Colonic mucosa (tissue), 4 donors: ENCODE measurements at places on chromosomes 11 and 22.

- H3K27ac ChIP-seq = no peak overlapping the region
- no peak overlapping the region for H3K4me3 ChIP-seq
- H3K36me3 ChIP-seq = no peaks in the 10 kb centered on the region
These were observed 354.5 kb upstream of the ANO5 start for GRCh38 chr11:21838427-21838826.

DNA sequence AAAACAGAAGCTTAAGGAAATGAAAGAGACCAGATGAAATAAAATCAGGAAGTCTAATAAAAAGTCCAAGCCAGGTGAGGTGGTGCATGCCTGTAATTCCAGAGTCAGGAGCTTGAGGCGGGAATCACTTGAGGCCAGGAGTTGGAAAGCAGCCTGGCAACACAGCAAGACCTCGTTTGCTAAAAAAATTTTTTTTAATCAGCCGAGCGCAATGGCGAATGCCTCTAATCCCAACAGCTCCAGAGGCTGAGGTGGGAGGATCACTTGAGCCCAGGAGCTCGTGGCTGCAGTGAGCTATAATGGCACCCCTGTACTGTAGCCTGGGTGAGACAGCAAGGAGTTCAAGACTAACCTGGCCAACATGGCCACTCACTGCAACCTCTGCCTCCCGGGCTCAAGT lies 8.0 kb downstream of the RAB6A start:
- H3K4me1 ChIP-seq = peaks cover 12% of the 10 kb centered on the region
- no peak for DNase-seq
- no peak overlapping the region for H3K27ac ChIP-seq
- H3K4me3 ChIP-seq = no peak overlapping the region
- H3K36me3 ChIP-seq = no peaks in the 10 kb centered on the region
- no peaks in the 10 kb centered on the region for H3K27me3 ChIP-seq

DNA sequence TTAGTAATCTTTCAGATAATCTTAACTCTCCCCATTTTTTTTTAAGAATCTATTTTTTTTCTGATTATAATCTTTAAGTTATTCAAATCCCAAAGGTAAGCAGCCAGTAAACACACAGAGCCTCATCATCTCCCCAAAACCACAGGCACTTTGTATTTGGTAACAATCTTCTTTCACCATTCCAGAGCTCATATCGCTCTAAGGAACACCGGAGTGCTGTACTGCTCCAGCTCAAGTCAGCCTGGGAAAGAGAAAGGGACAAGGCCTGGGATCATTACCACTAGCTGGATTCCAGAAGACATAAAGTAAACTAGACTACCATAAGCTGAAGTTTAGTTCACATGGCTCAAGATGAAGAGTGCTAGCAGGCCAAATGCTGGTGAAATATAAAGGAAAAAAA lies 73.0 kb upstream of the APOA1 start:
- H3K27me3 ChIP-seq = no peaks in the 10 kb centered on the region
- H3K27ac ChIP-seq = no peak overlapping the region
- H3K4me1 ChIP-seq = no peaks in the 10 kb centered on the region
- H3K4me3 ChIP-seq = no peak overlapping the region
- DNase-seq = no peak
- H3K36me3 ChIP-seq = no peaks in the 10 kb centered on the region

GRCh38 chr22:42880815-42881214 lies 23.7 kb upstream of the ARFGAP3 start:
- DNase-seq = no peak
- no peak overlapping the region for H3K27ac ChIP-seq
- no peaks in the 10 kb centered on the region for H3K27me3 ChIP-seq
- no peaks in the 10 kb centered on the region for H3K4me1 ChIP-seq
- no peak overlapping the region for H3K4me3 ChIP-seq

DNA sequence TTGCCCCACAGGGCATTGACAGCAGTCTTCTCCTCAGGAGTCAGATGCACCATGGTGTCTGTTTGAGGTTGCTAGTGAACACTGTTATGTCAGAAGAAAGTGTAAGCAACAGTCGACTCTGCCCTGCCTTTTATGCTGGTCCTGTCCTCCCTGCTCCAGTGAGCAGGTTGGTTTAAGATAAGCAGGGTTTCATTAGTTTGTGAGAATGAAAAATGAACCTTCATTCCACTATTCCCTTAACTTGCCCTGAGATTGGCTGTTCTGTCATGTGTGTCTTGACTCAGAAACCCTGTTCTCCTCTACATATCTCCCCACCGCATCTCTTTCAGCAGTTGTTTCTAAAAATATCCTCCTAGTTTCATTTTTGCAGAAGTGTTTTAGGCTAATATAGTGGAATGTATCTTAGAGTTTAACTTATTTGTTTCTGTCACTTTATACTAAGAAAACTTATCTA lies at the start of gene HBD:
Gene HBD (minus strand): TSS at position 103 of the 454 bp plus-strand sequence. CDS start 50 bp downstream, at position 53.
- no peak within 1 kb of the TSS for H3K27ac ChIP-seq
- no peaks in the 10 kb centered on the region for H3K36me3 ChIP-seq
- H3K4me1 ChIP-seq = no peaks in the 10 kb centered on the region
- no peaks in the 10 kb centered on the region for H3K27me3 ChIP-seq
- H3K4me3 ChIP-seq = no peak within 1 kb of the TSS

GRCh38 chr11:28860893-28861292 lies 752.7 kb downstream of the METTL15 start:
- H3K27ac ChIP-seq = no peak overlapping the region
- H3K36me3 ChIP-seq = no peaks in the 10 kb centered on the region
- no peak for DNase-seq
- no peak overlapping the region for H3K4me3 ChIP-seq

GRCh38 chr22:26650722-26651421 lies 6.5 kb upstream of the MIAT start:
- DNase-seq = no peak
- H3K4me3 ChIP-seq = no peak overlapping the region
- no peaks in the 10 kb centered on the region for H3K36me3 ChIP-seq

- H3K27ac ChIP-seq = no peak overlapping the region
- H3K4me3 ChIP-seq = no peak overlapping the region
- DNase-seq = no peak
- no peaks in the 10 kb centered on the region for H3K36me3 ChIP-seq
- H3K27me3 ChIP-seq = peaks cover 11% of the 10 kb centered on the region
These were observed 24.4 kb upstream of the SHISAL1 start for GRCh38 chr22:44336962-44337677.

GRCh38 chr11:131422029-131422428 lies 51.6 kb downstream of the NTM start:
- H3K27me3 ChIP-seq = no peaks in the 10 kb centered on the region
- no peak overlapping the region for H3K4me3 ChIP-seq
- no peaks in the 10 kb centered on the region for H3K36me3 ChIP-seq
- H3K27ac ChIP-seq = no peak overlapping the region
- DNase-seq = no peak

DNA sequence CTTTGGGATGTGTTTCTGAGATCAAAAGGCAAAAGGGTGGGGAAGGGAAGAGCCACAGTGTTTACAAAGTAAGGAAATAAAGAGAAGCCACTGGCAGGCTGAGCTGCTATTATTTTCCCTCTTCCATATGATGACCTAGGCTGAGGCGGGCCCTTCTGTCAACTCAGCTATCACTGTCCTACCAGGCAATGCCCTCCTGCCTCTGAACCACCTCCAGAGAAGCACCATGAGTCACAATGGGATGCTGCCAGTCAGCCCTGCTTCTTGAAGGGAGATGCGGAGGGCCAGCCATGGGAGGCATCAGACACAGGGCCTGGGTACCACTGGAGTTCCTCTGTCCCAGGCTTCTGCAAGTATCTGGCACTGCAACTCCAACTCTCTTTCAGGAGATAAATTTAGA lies 107.9 kb upstream of the BID start:
- no peak overlapping the region for H3K27ac ChIP-seq
- H3K4me3 ChIP-seq = no peak overlapping the region
- DNase-seq = no peak
- H3K4me1 ChIP-seq = no peaks in the 10 kb centered on the region

GRCh38 chr11:73375830-73376159 lies 404 bp upstream of the RELT start:
- no peaks in the 10 kb centered on the region for H3K27me3 ChIP-seq
- H3K4me1 ChIP-seq = no peaks in the 10 kb centered on the region
- no peaks in the 10 kb centered on the region for H3K36me3 ChIP-seq
- DNase-seq = no peak
- peak overlapping the region; percentile 91 for H3K4me3 ChIP-seq

GRCh38 chr11:56783448-56784041 lies 35.0 kb upstream of the OR9G4 start:
- DNase-seq = peak; percentile 17
- H3K27ac ChIP-seq = no peak overlapping the region
- no peaks in the 10 kb centered on the region for H3K27me3 ChIP-seq
- no peaks in the 10 kb centered on the region for H3K4me1 ChIP-seq

GRCh38 chr11:64963072-64963631 lies 8.8 kb downstream of the MAJIN start:
- no peaks in the 10 kb centered on the region for H3K27me3 ChIP-seq
- no peak for DNase-seq
- no peaks in the 10 kb centered on the region for H3K4me1 ChIP-seq
- H3K27ac ChIP-seq = no peak overlapping the region
- no peak overlapping the region for H3K4me3 ChIP-seq
- no peaks in the 10 kb centered on the region for H3K36me3 ChIP-seq

GRCh38 chr11:70109903-70110302 lies 31.8 kb downstream of the ANO1 start:
- H3K4me3 ChIP-seq = no peak overlapping the region
- H3K36me3 ChIP-seq = no peaks in the 10 kb centered on the region
- H3K27ac ChIP-seq = no peak overlapping the region
- no peaks in the 10 kb centered on the region for H3K27me3 ChIP-seq
- no peak for DNase-seq

GRCh38 chr11:70736461-70736860 lies 338.1 kb downstream of the CTTN start:
- no peaks in the 10 kb centered on the region for H3K36me3 ChIP-seq
- H3K4me3 ChIP-seq = no peak overlapping the region
- no peak overlapping the region for H3K27ac ChIP-seq
- H3K4me1 ChIP-seq = no peaks in the 10 kb centered on the region
- no peaks in the 10 kb centered on the region for H3K27me3 ChIP-seq
- DNase-seq = no peak
